ENCODE measurements at places on chromosomes 4 and X. TPM values are rescaled to one million over a fixed set of nuclear protein-coding genes. Genes with fewer than 3 reads are reported as not detected.

DNA sequence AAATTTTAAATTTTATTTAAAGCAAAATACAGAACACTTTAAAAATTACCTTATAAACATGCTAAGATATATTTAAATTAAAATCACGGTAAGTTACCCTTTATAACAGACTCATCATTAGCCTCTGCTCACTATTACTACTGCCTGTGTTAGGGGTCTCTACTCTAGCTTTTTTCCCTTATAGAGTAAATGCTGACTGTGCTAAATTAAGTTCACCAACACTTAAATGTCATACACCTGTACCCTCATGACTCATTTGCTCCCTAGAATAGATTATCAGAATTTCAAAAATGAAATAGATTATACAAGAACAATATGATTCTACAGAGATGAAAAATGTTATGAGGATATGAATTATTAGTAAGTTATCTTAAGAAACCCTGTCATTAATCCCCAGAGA is 131.1 kb upstream of the INPP4B start:
- no peak for DNase-seq

The TMSB15B gene
- polyA plus RNA-seq = 25.2 TPM

DNA sequence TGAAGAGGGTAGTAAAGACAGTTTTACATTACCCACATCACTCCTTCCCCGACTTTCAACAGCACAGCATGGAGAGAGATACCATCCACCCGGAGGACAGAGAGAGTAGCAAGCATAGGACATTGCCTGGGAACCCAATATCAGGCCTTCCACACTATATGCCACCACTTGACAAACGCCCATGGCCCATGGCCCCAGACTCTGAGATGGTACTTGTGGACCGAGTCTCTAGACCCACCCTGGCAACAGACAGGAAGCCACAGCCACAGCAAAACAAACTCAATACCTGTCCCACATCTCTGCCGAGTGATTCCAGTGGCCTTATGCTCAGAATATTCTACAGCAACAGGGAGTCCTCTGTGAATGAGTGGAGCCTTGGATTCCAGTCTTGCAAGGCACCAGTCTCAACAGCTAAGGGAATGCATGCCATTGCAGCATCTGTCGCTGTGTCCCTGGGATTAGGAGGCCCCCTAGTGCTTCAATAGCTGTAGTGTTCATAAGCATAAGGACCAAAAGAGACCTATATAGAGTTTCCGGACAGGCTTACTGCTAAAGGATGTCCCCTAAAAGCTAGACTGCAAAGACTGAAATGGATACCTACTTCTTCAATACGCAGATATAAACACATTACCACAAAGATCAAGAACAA is 14.7 kb upstream of the CT55 start:
- DNase-seq = peak; percentile 4

DNA sequence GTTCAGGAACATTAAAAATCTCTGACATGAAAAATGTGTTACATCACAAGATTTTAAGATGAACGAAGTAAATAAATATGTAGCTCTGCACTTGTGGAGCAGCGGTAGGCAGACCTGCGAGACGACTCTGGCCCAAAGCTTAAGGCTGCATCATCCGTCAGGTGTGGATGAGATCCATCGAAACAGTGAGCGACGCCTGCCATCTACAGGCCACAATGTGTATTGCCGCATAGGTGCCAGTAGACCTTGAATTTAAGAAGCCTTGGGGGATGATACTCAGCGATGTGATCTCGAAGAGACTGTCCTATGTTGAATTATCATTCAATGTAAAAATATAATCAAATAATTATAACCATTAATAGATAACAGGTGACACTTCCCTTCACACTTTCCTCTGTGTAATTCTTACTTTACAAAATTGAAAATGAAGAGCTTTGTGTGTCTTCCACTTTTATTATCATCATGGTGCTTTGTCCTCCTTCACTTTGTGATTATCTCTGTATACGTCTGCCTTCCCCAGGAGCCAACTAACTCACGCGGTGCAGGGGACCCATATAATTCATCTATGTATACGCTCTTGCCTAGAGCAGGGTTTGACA is 851.0 kb downstream of the RAB28 start:
- peak; percentile 48 for DNase-seq

DNA sequence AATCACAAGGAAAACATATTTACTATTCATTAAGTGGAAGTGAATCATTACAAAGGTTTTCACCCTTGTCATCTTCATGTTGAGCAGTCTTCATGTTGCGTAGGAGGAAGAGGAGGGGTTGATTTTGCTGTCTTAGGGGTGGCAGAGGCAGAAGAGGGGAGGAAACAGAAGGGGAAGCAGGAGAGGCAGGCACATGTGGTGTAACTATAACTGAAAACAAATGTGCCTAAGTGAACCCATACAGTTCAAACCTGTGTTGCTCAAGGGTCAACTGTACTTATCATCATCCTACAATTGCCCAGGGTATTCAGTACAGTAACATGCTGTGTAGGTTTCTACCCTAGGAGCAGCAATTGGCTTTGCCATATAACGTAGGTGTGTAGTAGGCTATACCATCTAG is 47.2 kb downstream of the SYNPO2 start:
- DNase-seq = no peak

The TRPC5OS gene
- 0.14 TPM for polyA plus RNA-seq

Measured in right renal cortex interstitium (tissue), 3 donors.